ENCODE measurements at places on chromosomes 7 and 10.

GRCh38 chr10:116655568-116655967, 34.8 kb downstream of the PNLIPRP2 start:
- no peak for DNase-seq

DNA sequence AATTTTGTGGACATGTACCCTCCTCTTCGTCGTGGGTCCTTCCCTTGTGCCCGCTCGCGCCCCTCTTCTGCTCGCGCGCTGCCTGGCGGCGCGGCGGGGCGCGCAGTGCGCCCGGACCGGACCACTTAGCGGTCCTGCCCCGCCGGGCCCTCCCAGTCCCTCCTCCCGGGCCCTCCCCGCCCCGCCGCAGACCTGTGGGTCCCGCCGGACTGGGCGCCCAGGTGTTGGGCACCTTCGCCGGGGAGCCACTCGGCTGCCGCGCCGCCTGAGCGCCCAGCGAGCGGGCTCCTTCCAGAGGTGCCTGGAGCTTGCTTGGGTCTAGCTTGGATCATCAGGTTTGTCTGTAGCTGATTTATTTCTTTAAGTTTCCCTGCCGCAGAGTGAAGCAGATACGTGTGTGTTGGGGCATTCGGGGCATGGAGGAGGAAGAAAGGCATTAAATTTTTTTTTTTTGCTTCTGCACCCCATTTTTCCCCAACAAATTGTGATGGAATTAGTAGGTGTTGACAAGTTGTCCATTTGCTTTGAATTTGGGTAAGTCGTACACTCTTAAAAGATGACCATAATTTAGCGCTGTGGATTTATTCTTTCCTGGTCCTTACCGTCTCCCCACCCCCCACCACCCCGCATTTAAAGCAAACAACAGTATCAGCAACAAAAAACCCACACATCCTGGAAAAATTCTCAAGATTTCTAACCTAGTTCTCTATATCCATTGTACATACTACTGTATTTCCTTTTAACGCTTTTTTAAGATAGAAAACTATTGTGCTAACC, 905 bp downstream of the C1GALT1 start:
- peak; percentile 10 for DNase-seq

GRCh38 chr7:155758348-155758747, 53.9 kb downstream of the SHH start:
- no peak for DNase-seq

- no peak for DNase-seq
Observed at GRCh38 chr7:102813191-102814024, 64.6 kb downstream of the FAM185A start.

GRCh38 chr7:47783456-47784223, 164.6 kb downstream of the PKD1L1 start:
- no peak for DNase-seq

All from activated CD4-positive, alpha-beta T cell treated with anti-CD3 and anti-CD28 coated beads for 24 hours (primary cell).